ENCODE measurements at places on chromosomes 1 and 21.
A peak's percentile ranks its signal among the peaks of the same experiment; 100 is the strongest.

- DNase-seq: no peak
Measured at GRCh38 chr1:34404804-34405203, 228.1 kb downstream of the C1orf94 start.

- no peak for DNase-seq
Measured at GRCh38 chr1:60126723-60127122, 53.2 kb upstream of the C1orf87 start.

DNA sequence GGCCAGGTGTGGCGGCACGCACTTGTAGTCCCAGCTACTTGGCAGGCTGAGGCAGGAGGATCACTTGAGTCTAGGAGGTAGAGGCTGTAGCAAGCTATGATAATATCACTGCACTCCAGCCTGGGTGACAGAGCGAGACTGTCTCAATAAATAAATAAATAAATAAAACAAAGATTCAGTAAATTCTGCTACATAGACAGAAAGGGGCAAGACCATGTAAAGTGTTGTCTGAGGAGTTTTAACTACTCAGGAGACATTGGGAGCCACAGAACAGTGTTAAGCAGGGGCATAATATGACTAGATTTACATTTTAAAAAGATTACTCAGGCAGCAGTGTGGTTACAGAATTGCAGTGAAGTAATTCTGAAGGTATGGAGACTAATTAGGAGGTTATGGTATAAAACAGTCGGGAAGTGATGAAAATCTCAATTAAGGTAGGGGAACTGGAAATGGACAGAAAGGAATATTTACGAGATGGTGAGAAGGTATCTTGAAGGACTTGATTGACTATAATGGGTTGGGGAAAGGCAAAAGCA is 94.7 kb downstream of the ATP1B1 start:
- DNase-seq: no peak

- DNase-seq: no peak
Measured at GRCh38 chr1:184502161-184502560, 115.3 kb downstream of the C1orf21 start.

DNA sequence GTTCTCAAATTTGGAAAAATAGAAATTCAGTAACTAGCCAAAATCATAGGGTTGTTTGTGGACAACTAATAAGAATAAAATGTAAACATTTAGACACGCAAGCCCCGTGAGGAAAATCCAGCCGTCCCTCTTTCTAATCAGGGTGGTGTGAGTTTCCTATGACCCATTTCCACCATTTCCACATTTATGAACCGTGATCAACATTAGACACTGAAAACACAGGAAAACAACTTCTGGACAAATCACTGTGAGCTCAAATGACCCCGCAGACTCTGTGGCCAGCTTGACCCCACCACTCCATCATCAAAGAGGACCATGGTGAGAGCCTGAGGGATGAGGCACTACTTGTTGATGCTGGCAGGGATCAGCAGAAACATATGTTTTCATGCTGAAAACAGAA is 101.0 kb downstream of the SIM2 start:
- DNase-seq: no peak

- DNase-seq: no peak
Measured at GRCh38 chr1:230632273-230632873, 9.9 kb upstream of the COG2 start.

- no peak for DNase-seq
Measured at GRCh38 chr1:226872437-226872836, 2.0 kb downstream of the PSEN2 start.

GRCh38 chr1:226111098-226111882 is 48.8 kb downstream of the H3-3A start:
- DNase-seq: no peak

DNA sequence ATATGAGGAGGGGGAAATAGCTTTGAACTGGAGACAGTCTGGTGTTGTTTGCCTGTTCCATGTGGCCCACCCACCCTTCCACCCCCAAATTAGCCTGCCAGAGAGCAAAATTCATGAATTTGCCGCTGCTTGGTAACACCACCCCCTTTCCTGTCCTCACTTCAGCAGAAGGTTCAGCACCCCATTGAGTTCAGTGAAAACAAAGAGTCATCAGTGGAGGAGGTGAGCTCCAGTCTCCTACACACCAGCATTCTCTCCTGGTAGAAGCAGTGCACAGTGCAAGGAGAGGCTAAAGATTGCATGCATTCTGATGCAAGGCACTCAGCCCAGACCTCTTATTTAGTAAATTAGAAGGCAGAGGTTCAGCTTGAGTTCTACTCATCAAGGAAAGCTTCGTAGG is 99.7 kb upstream of the DYNLT5 start:
- DNase-seq: no peak

DNA sequence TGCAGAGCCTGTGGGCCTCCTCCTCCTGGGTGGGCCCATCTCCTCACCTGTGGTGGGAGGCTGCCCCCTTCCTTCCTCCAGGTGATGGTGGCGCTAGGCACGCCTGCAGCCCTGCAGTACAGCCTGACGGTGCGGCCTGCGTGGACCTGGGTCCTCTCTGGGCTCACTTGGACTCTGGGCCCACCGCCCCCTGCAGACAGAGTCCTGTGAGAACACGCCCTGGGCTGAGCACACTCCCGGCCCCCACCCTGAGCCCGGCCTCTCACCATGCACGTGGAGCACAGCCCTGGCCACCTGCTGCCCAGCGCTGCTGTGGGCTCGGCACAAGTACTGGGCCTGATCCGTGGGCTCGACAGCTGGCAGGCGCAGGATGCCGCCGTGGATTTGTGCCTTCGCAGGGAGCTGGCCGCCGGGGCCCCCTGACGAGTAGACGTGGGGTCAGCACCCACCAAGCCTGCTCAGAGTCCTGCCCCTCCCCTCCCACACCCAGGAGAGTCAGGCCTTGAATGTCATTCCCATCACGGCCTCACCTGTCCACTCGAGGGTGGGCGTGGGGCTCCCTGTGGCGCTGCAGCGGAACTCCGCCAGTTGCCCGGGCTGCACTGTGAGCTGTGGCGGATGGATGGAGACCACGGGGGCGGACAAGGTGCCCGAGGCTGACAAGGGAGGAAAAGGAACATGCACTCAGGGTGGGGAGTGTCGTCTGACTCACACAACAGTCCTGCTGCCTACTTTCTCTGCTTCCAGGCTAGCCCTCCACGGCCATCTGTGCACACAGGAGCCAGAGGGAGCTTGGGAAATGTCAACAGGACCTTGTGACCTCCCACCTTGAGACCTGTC is 43.4 kb downstream of the LDLRAD2 start:
- no peak for DNase-seq

GRCh38 chr1:31010086-31010989 is 55.2 kb downstream of the PUM1 start:
- DNase-seq: no peak

GRCh38 chr1:51473331-51474115 is 45.5 kb downstream of the EPS15 start:
- no peak for DNase-seq

- DNase-seq: no peak
Measured at GRCh38 chr1:230127105-230128054, 60.3 kb downstream of the GALNT2 start.

DNA sequence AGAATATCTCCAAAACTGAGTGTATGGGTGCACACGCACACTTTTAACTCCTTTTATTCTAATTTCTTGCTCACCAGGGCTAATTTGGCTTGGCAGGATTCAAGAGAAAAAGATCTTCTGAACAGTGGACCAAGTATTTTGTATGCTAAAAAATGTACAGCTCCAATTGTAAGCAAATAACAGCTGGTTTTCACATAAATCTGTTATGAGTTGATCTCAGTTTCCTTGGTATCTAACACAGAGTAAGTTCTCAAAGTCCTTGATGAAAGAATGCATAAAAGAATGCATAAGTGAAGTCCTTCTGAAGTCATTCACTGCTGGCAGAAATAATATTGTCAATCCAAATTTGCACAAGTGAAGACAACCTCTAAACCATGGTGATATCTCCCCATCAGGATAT is 213.0 kb downstream of the OMA1 start:
- no peak for DNase-seq

DNA sequence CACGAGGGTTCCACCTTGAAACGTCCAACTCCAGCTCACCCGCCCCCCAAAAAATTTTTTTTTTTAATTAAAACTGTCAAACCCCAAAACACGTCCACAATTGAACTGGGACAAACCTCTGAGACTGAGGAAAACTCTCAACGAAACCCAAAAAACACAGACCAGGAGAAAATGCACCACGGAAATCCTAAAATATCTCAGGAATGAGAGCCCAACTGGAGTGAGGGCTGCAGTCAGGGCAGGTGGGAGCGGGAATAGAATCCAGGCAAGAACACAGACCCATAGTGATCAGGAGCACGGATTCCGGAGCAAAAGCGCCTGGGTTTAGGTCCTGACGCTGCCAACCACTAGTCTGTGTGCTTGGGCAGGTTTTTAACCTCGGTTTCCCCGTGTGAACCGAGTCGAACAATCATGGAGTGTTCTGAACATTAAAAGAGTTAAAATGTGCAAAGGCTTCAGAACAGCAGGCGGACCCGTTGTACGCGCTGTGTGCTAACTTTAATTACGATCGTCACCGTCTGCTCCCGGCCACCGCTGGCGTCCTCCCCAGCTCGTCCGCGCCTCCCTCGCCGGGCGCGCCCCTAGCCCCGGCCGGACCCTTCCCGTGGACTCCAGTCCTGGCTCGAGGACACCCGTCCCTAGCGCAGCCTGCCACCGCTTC is 624 bp downstream of the ARHGAP29 start:
- DNase-seq: peak; percentile 62

DNA sequence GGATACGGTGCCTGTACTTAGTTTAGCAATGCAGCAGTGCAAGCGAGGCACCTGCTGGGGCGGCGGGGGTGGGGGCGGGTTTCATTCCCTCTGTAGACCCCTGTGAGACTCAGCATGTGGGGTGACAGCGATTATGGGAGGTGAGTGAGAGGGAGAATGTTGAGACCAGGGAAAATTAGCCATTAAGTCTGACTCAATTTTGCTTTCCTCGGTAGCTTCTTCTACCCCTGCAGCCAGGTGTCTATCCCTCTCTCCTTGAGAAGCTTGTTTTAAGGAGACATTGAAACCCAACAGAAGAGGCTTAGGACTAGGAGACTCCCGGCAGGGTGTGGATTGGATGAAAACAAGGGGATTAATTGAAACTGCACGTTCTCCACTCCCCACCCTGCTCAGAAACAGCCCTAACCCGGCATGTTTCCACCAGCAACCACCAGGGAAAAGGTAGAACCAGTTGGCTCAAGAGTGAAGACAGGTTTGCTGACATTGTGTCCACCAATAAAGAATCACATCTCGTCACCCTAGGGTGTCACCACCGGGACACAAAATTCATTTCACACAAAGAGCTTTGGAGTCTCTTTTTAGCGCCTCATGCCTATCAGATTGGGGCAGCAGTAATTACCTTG is 20.6 kb upstream of the ATF3 start:
- no peak for DNase-seq

DNA sequence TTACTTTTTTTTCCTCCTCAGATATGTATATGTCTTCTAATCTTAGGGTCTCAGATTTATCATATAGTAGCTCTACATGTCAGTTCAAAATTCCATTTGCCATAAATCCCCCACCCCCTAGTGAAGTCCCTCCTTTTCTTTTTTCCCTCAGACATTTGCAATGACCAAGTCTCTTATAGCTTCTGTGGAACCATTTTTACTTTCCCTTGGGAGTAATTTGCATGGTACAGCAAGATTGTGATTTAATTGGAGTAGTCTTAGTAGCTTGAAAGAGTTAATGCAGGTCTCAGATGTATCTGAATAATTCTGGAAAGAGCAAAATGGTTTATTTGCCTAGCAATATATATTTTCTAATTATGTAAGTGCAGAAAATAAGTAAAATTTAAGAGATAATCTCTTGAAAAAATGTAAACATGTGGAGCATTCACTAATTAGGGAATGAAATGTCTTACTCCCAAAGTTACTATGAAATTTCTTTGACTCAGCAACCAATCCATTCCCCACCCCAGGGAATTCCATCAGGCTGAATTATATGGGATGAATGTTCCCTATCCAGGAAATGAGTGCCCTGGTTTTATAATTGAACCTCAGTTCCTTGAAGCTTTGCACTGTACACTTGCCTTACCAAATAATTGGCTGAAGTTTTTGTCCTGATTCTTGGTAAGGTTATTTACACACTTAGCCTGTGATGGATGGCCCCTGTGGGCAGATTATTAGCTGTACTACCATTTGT is 267.0 kb downstream of the DNM3 start:
- no peak for DNase-seq

GRCh38 chr1:205924460-205924790 is 18.8 kb downstream of the SLC26A9 start:
- no peak for DNase-seq

DNA sequence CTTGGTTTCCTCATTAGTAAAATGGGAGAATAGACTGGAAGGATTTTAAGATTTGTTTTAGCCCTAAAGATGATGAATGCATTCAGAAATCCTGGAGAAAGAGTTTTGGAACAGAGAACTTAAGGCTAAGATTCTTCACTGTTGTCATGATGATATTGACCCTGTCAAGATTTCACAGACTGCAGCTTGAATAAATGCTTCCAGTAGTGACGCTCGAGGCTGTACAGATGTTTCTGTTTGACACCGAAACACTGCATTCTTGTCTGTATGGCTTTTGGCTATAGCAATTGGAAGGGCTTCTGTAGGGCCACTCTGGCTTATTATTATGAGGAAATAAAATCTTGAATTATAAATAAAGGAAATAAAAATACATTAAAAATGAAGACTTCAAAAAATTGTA is 25.7 kb downstream of the SIM2 start:
- no peak for DNase-seq

GRCh38 chr1:62926681-62927252 is 142.8 kb downstream of the ATG4C start:
- DNase-seq: no peak

GRCh38 chr1:203189951-203190352 is 3.4 kb upstream of the CHI3L1 start:
- DNase-seq: no peak

DNA sequence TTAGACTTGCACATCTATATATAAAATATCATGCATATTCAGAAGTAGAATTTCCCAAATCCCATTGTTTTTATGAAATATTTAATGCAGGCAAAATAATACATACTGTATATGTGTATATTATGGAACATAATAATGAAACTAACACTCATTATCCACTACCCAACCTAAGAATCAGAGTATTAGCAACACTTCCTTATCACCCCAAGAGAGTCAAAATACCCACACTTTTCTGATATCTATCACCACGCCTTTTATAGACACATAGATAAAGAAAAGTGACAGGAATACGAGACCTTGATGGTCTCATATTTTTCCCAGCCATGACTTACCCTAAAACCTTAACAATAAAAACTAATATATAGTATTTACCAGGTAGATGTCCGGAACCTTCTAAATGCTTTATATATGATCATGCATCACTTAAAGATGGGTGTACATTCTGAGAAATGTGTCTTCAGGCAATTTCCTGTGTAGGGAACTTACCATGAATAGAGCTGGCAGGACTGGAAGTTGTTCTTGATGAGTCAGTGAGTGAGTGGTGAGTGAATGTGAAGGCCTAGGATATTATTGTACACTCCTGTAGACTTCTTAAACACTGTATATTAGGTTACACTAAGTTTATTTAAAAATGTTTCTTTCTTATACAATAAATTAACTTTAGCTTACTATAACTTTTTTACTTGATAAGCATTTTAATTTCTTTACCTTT is 45.5 kb downstream of the TNFSF4 start:
- DNase-seq: no peak

DNA sequence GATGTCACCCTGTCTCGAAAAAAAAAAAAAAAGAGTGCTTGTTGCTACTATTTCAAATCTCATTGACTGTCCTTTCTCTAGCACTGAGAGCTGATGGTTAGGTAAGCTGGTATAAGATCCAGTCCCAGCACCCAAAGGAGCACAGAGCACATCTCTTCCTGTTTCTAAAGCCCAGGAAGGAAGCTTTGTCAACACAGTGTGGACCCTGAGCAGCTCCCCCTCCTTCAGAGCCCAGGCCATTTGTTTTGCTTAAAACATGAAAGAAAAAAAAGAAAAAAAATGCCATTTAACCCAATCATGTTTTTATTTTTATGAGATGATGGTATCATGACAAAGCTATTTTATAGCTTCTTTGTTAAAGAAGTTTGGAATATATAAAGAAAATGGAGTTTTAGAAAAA is 184.1 kb upstream of the DUSP10 start:
- no peak for DNase-seq

Measured in left renal cortex interstitium (tissue), 4 donors.